Activated CD4-positive, CD25-positive, alpha-beta regulatory T cell (primary cell): ENCODE measurements at places on chromosomes 7 and 10.

DNA sequence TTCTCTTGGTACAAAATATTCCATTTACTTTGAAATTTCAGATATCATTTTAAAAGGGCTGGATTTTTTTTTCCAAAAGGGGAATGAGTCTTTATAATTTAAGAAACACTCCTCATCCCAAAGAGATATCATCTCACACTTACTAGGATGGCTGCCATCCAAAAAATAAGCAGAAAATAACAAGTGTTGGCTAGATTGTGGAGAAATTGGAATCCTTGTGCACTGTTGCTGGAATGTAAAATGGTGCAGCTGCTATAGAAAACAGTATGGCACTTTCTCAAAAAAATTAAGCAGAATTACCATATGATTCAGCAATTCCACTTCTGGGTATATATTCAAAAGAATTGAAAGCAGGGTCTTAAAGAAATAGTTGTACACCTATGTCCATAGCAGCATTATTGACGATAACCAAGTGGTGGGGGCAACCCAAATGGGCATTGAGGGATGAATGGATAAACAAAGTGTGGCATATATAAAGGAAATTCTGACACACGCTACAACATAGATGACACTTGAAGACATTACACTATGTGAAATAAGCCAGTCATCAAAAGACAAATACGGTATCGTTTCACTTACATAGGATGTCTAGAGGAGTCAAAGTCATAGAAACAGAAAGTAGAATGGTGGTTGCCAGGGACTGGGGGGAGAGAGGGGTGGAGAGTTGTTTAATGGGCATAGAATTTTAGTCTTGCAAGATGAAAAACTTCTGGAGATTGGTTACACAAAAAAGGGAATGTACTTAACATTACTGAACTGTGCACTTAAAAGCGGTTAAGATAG is 53.8 kb downstream of the LSM5 start:
- no peak for DNase-seq

GRCh38 chr7:18547509-18548187 is 52.1 kb downstream of the HDAC9 start:
- no peak for DNase-seq

GRCh38 chr10:48623009-48623408 is 18.1 kb upstream of the ARHGAP22 start:
- no peak for DNase-seq

DNA sequence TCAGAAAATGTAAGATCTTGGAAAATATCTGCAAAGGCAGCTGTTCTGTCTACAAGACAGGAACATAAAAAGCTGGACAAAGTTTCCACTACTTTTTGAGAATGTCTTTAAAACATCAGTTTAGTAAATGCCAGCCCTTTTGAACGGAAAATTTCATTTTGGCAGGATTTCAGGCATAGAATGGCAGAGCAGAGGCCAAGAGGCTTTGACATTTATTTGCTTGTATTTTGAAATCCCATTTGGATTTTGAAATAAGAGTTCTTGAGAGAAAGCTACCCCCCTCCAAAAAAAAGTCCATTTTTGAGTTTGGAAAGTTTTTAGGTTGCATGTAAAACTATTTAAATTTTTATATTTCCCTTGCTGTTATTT is 3.1 kb upstream of the ETV1 start:
- DNase-seq = no peak

DNA sequence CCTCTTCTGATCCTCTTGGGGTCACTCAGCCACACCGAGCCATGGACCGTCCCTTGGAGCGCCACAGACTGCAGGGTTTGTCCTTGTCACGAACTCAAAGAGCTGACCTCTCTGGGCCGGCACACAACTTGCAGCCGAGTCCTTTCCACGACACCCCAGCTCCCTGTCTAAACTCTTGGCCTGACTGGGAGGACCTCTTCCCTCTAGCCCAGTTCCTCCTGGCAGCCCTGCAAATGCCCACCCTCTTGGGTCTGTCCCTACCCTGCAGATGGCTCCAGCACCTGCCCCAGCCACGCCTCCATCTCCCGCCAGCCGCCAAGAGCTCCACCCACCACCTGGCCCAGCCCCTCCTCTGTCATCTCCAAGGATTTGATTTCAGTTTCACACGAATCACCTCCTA is 339.2 kb downstream of the DNAJB6 start:
- DNase-seq = no peak

- no peak for DNase-seq
These were observed 33.9 kb upstream of the EEPD1 start for GRCh38 chr7:36119005-36119706.

DNA sequence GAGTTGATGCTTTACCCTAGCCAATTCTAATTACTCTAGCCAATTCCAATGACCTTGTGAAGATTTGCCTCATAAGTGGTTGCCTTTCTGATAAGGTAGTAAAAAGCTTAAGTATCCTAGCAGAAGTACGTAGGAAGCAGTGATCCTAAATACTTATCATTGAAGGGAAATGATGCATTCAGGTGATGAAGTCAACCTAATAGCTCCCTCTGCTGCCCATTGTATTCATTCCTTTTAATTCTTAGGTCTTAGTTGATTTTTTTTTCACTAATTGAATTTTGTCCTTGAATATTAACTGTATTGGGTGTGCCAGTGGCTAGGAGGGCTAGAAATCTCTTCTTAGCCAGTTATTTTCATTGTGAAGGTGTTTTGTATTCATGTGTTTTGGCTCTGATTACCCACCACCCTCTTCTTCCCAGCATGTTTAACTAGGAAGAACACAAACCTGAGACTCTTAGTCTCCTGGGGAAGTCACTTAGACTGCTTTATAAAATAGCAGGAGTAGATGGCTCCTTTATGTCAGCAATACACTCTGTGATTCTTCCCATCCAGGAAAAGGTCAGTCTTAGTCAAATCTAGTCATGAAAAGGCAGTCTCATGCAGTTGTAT is 46.3 kb downstream of the PLEKHA8 start:
- DNase-seq = no peak

- DNase-seq = no peak
These were observed 33.5 kb upstream of the ENO4 start for GRCh38 chr10:116815641-116816415.

GRCh38 chr10:23980094-23980493 is 228.8 kb upstream of the KIAA1217 start:
- no peak for DNase-seq

GRCh38 chr7:106057962-106058927 is 53.9 kb downstream of the SYPL1 start:
- DNase-seq = no peak

DNA sequence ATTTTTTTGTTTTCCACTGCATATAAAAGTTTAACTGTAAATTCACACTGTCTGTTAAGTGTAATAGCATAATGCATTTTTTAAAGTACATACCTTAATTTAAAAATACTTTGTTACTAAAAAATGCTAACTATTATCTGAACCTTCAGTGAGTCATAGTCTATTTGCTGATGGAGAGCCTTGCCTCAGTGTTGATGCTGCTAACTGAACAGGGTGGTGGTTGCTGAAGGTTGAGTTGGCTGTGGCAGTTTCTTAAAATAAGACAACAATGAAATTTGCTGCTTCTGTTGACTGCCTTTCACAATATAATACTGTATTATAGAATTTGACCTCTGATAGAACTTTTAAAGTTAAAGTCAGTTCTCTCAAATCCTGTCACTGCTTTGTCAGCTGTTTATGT is 72.3 kb upstream of the GATAD1 start:
- DNase-seq = no peak

DNA sequence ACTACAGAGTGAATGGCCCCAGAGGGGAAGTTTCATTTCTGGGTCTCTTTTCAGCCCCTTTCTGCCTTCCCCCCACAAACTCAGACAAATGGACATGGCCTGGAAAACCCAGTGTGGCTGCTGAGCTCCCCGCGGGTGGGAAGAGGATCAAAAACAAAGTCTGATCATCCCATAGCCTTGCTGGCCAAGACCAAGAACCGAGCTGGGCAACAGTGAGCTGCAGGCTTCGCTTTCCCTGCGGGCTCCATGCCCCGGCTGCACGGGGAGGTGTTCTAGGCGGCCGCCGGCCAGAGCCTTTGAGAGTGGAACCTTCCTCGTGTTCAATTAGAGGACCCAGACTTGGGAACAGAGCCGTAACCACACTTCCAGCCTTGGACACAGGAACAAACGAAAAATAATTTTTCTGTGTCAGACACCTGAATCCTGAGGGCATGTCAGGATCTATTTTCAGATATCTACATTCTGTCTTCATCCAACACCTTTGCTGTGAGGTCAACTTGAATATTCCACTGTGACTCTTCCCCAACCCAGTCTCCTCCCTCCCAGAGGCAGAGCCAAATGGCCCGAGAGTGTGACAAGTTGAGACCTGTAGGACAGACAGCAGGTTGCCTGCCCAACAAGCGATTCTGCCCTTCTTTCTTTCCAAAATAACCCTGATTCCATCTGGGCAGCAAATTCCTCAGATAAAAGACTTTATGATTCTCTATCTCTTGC is 26.0 kb downstream of the WDR86 start:
- DNase-seq = no peak

DNA sequence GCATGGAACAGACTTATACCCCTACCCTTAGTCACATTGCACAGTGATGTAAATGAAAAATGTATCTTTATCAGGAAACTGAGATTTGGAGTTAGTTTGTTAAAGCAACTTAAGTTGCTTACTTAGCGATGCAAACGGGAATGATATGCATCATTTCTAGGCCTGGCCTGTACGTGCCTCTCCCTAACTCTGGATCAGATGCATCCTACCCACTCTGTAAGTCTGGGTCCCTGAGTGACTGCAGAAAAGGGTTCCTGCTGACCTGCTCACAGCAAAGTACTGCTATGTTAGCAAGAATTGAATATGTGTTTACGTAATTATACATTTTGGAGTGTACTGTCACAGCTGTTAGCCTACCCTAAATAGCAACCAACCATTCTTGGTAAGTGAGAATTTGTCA is 30.7 kb upstream of the PRTFDC1 start:
- DNase-seq = no peak

DNA sequence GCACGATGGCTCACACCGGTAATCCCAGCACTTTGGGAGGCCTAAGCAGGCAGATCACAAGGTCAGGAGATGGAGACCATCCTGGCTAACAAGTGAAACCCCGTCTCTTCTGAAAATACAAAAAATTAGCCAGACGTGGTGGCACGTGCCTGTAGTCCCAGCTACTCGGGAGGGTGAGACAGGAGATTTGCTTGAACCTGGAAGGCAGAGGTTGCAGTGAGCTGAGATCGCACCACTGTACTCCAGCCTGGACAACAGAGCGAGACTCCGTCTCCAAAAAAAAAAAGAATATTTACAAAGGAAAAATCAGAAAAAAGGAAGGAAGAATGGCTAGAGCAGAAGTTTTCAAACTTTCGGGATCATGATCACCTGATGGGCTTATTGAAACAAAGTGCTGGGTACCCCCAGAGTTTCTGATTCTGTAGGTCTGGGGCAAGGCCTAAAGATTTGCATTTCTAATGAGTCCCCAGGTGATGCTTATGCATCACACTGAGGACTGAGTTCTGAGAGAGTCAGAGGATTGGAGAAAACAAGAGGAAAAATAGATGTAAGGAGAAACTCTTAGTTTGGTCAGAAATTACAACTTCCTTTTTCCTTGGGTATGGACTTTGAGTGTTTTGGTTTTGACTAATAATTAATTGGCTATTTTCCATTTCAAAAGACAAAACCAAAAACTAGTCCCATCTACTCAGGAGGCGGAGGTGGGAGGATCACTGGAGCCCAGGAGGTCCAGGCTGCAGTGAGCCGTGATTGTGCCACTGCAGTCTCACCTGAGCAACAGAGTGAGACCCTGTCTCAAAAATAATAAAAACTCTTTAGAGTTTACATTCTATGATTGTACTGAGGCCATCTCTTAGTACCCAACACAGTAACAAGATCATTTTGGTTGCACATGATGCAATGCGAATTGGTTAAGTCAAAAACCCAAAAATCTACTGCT is 14.4 kb downstream of the MARCHF5 start:
- no peak for DNase-seq

GRCh38 chr10:88230251-88230650 is 352.9 kb downstream of the RNLS start:
- DNase-seq = no peak

- no peak for DNase-seq
These were observed 12.3 kb downstream of the DDC start for GRCh38 chr7:50552921-50553320.

DNA sequence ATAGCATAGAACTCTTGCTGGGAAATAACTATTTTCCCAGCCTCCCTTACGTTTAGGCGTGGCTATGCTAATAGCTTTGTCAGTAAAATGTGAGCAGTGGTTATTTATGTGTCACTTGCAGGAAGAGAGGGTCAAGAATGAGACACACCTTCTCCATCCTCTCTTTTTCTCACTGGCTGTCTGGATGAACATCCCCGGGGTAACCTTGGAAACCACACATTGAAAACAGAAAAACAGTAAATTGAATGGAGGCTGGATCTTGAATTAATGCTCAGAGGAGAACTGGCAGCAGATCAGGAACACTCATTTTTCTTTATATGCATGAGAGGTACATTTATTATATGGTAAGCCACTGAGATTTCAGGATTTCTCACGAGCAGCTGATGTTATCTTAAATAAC is 127.6 kb downstream of the DNAJB9 start:
- no peak for DNase-seq

DNA sequence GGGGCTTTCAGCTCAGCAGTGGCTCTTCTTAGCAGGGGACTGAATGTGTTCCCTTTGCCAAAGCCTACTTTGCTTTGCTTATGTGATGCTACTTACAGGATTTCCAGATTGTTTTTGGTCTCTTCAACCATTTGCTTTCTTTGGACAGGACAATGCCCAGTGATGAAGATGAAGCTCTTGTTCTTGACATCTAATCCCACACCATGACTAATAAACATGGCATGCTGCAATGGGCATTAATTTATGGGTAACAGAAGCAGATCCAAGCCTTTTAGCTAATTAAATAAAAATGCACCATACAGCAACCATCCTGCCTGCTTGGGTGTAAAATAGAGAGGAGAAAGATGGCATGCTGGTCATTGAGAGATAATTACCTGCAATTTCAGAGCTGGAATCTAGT is 175.5 kb upstream of the ITGB1 start:
- no peak for DNase-seq

DNA sequence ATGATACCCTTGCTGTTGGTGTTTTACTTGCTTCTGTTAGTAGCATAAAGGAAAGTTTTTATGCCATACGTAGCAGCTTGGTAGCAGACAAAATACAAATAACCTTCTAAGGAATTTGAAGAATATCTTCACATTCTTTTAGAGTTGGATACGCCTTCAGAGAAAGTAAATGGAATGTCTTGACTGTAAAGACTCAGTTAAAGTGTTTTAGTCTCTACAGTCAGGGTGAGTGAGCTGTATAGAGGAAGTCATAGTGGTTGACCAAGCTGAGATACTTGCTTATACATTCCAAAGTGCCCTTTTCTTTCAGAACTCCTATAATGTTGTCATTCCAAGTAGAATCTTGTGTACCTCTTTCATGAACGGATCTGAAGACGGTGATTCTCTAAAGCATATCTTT is 37.7 kb downstream of the RABGEF1 start:
- no peak for DNase-seq

DNA sequence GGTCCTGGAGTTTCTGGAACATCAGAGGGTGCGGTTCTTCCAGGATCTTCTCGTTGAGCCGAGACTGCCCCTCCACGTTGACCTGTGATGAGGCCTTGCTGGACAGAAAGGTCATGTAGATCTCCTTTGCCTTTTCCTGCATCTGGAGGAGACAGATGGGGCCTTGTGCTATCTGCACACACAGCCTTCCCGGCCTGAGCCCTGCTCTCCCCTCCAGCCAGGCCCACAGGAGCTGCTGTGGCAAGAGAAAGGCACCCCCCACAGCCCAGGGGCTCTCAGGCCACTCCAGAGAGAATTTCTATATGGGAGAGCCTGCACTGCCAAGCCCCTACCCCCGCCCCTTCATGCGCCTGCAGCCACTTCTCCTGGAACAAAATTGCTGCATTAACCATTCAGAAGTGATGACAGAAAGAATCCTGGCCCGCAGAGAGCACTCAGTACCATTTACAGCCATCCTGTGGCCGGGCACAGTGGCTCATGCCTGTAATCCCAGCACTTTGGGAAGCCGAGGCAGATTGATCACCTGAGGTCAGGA is 26.9 kb downstream of the RGS10 start:
- DNase-seq = no peak
